ENCODE measurements at places on chromosomes 11 and 22.

DNA sequence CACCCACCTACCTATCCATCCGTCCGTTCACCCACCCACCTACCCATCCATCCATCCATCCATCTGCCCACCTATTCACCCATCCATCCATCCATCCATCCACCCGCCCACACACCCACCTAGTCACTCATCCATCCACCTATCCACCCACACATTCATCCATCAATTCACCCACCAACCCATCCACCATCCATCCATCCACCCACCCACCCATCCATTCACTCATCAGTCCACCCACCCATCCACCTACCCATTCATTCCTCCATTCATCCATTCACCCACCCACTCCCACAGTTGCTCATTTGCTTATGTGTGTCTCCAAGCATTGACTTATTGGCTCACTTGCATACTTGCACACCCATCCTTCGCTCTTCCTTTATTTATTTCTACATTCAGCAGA is 50.1 kb downstream of the MYO7A start:
- DNase-seq: no peak

DNA sequence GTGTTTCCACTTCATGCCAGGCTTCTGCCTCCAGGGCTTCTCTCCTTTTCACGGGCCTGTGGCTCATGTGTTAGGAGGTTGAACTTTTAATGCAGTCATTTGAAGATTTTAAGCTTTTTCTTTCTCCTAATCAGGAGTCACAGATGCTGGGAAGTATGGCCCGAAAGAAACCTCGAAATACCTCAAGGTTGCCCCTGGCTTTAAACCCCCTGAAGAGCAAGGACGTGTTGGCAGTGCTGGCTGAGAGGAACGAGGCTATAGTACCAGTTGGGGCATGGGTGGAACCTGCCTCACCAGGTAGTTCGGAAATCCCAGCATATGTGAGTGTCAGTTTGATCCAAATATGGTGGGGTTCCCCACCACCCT is 571 bp downstream of the CCDC15 start:
- DNase-seq: no peak

GRCh38 chr11:122703541-122704272 is 48.2 kb downstream of the UBASH3B start:
- DNase-seq: no peak

- no peak for DNase-seq
Observed at GRCh38 chr11:3106736-3107524, 49.7 kb upstream of the CARS1 start.

GRCh38 chr22:17774206-17774925 is at the start of gene BID:
TSS of gene BID (minus strand) at chr22:17774469. CDS start at chr22:17750116, 24,353 bp downstream.
- DNase-seq: peak; percentile 79

- DNase-seq: no peak
Observed at GRCh38 chr11:9092853-9093778, 1.7 kb upstream of the SCUBE2 start.

DNA sequence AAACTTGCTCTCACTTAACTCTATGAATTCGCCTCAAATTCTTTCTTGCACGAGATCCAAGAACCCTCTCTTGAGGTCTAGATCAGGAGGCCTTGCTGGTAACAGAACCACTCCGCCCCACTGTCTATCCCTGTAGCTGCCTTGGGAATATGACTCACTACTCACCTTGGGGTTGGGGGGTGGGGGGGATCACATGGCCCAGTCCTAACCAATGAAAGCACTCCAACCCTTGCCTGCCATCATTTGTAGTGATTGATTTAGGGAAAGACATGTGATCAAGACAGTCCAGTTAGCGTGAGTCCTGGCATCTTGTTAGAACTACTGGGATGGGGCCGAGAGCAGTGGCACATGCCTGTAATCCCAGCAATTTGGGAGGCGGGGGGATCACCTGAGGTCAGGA is 4.8 kb upstream of the MRTFA start:
- DNase-seq: no peak

DNA sequence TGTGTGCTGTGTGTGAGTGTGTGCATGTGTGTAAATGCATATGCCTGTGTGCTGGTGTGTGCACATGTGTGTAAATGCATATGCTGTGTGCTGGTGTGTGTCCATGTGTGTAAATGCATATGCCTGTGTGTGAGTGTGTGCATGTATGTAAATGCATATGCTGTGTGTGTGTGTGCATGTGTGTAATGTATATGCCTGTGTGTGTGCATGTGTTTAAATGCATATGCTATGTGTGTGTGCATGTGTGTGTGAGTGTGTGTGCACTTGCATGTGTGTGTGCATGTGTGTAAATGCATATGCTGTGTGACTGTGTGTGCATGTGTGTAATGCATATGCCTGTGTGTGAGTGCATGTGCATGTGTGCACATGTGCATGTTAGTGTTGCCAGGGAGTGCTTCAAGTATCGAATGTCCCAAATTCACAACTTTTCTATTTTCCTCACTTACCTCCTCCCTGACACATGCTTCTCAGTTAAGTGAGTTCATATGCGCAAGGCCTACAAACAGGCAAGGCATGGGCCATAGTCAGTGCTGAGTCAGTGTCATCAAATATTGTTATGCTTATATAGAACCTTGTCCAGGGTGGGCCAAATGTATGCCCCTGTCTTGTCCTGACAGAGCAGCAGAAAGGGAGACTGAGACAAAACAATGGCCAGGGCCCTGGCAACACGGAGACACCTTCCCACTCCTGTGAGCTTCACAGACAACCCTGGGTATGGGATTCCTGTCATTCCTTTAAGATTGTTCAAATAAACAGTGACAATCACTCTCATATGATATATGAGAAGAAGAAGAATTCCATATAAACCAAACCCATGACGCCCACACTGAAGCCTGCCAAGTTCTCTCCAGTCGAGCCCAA is 38.6 kb downstream of the GGTLC2 start:
- no peak for DNase-seq

DNA sequence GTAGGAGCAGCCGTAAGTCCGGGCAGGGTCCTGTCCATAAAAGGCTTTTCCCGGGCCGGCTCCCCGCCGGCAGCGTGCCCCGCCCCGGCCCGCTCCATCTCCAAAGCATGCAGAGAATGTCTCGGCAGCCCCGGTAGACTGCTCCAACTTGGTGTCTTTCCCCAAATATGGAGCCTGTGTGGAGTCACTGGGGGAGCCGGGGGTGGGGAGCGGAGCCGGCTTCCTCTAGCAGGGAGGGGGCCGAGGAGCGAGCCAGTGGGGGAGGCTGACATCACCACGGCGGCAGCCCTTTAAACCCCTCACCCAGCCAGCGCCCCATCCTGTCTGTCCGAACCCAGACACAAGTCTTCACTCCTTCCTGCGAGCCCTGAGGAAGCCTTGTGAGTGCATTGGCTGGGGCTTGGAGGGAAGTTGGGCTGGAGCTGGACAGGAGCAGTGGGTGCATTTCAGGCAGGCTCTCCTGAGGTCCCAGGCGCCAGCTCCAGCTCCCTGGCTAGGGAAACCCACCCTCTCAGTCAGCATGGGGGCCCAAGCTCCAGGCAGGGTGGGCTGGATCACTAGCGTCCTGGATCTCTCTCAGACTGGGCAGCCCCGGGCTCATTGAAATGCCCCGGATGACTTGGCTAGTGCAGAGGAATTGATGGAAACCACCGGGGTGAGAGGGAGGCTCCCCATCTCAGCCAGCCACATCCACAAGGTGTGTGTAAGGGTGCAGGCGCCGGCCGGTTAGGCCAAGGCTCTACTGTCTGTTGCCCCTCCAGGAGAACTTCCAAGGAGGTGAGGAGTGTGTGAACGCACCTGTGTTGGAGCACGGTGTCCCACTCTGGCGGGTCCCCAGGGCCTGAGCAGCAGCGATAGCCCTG is at the start of gene TAGLN:
TSS of gene TAGLN (plus strand) at position 318 of the 863 bp plus-strand sequence. CDS start 3,644 bp downstream, outside the sequence.
- DNase-seq: peak; percentile 43

DNA sequence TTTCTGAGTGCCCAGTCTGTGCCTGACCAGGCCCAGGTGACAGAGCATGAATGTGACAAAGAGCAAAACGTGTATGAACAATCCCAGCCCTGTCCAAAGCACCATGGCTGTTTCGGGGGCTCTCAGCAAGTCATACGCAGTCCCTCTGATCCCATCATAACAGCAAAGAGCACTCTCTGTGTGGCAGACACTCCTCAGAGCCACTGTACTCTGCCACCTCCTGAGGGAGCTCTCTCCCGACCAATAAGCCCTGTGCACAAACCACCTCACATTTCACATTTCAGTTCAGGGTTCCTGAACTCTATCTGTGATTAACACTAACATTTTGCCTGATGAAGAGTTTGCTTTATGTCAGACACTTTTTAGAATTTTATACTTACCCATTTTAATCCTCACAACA is 6.6 kb downstream of the DGCR2 start:
- no peak for DNase-seq

GRCh38 chr22:26618455-26618854 is 628 bp upstream of the CRYBB1 start:
- no peak for DNase-seq

DNA sequence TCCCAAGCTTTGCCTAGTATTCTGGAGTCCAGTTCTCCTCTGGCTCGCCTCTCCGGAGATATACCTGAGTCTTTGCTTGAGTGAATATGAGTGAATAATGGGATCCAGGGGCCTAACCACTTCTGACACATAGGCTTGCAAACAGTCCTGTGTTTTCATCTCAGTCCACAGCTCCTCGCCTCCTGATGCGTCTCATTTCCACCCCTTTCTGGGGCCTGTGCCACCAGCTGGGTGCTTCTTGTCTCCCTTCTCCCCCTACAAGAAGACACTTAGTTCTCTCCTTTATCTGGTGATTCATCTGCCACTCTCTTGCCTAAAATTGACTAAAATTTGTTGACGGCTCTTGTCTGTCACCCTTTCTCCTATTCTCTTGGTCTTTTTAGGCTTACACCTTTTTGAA is 44.6 kb downstream of the SFI1 start:
- no peak for DNase-seq

DNA sequence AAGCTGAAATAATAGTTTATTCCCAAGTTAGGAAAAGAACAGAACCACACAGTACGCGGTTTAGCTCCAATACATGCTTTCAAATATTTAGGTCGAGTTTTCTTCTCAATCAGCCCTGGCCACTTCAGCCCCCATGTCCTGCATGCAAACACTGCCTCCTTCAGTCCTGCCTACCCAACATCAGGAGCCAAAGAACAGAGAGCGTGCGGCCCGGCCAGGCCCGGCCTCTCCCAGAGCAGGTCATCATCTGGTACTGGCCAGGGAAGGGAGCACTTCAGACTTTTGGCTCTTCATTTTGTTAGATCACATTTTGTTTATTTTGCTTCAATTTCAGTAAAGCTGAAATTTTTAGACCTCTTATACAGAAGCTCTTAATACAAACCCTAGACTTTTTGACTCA is 6.7 kb downstream of the BRD1 start:
- no peak for DNase-seq

- no peak for DNase-seq
Observed at GRCh38 chr11:113045146-113045545, 83.9 kb downstream of the NCAM1 start.

- no peak for DNase-seq
Observed at GRCh38 chr11:73577496-73577917, 20.4 kb downstream of the FAM168A start.

GRCh38 chr11:86157797-86158378 is 86.7 kb upstream of the EED start:
- no peak for DNase-seq

DNA sequence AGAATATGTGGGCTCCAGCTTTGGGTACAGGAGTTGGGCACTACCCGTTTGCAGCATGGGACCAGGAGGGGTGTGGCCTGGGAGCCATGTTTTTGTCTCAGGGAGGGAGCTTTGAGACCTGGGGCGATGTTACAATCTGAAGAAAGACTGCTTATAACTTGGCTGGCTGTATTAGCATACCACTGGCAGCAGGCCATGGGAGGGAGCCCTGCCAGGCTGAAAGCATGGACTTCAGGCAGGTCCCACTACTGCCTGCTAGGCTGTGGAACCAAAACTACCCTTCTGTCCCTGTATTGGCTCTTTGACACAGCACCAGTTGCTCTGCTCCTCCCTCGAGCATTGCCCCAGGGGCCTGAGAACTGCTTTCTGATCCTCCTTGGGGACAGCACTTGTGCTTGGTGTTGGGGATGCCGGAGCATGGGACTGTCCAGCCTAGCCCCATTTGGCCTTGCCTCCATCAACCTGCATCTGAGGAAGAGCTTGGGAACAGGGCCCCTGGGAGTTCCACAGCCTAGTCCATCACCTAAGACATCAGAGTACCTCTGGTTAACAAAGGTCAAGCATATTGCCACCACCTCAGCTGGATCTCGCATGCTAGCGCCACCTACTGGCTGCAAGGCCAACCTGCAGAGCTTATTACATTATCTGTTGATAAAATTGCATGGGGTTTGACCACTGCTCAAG is 217.4 kb downstream of the SBF2 start:
- DNase-seq: peak; percentile 40

GRCh38 chr11:111922803-111923202 is 4.1 kb downstream of the C11orf52 start:
- no peak for DNase-seq

- peak; percentile 32 for DNase-seq
Observed at GRCh38 chr11:1235901-1236315, 13.0 kb downstream of the MUC5B start.

DNA sequence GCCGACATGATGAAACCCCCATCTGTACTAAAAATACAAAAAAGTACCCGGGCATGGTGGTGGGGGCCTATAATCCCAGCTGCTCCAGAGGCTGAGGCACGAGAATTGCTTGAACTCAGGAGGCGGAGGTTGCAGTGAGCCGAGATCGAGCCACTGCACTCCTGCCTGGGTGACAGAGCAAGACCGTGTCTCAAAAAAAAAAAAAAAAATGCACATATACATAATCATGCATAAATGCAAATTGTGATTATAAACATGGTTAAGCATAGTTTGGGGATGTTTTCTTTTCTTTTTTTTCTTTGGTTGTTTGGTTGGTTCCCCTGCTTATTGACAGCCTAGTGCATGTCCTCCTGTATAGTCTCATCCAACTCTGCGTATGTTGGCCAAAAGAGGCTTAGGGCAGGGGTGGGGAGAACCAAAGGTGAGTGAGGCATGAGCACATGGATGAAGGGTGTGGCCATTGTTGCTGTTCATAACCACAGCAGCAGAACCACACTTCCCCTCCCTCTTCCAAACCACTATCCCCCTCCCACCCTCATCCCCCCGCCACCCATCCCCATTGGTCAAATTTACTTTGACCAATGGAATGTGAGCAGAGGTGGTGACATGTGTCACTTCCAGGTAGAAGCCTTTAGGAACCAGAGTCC is 6.9 kb upstream of the VPS37C start:
- no peak for DNase-seq

- no peak for DNase-seq
Observed at GRCh38 chr11:126149759-126150625, 61.5 kb downstream of the RPUSD4 start.

GRCh38 chr22:50503475-50504145 is 3.9 kb downstream of the LMF2 start:
- no peak for DNase-seq

DNA sequence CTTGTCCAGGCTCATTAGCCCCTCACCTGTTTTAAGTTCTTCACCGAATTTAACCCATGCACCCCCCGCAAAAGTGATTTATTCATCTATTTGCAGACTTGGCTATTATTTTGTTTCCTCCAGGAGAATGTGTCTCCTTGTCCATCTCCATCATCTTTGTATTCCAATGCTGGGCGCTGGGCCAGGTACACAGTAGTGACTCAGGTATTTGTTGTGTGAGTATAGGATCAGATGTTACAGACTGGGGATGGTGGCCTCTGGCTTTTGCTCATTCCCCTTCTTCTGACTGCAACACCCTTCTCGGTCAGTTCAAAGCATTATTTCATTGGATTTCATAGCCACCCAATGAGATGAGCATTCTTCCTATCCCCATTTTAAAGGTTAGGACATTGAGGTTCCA is 408.2 kb downstream of the MN1 start:
- no peak for DNase-seq

- DNase-seq: no peak
Observed at GRCh38 chr22:24588381-24588756, 4.5 kb downstream of the LRRC75B start.

Measured in D341Med (cell line).